NCI-H1105 treated with DMSO at 0.1 percent for 48 hours (cell line): ENCODE measurements at places on chromosomes 6 and 20.

- DNase-seq = no peak
These were observed 5.4 kb upstream of the MICA start for GRCh38 chr6:31397901-31398525.

DNA sequence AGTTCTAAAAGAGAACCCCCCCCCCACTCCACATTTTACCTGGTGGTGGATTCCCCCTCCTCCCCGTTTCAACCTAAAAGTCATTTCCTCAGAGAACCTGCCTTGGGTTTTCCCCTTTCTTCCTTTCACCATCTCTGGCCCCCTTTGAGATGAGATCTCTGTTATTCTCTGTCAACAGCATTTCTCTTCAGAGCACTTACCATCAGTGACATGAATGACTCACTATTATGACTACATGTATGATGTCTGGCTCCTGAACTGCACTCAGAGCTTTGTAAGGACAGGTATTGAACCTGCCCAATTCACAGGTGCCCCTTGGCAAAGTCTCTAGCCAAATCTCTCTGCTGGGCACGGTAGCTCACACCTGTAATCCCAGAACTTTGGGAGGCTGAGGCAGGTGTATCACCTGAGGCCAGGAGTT, 61.4 kb upstream of the JARID2 start:
- DNase-seq = no peak

- no peak for DNase-seq
These were observed 318.7 kb downstream of the DOK5 start for GRCh38 chr20:54794110-54794509.

GRCh38 chr6:150967381-150967780, 101.9 kb downstream of the MTHFD1L start:
- no peak for DNase-seq

GRCh38 chr6:156269751-156270369, 507.3 kb upstream of the ARID1B start:
- DNase-seq = no peak

DNA sequence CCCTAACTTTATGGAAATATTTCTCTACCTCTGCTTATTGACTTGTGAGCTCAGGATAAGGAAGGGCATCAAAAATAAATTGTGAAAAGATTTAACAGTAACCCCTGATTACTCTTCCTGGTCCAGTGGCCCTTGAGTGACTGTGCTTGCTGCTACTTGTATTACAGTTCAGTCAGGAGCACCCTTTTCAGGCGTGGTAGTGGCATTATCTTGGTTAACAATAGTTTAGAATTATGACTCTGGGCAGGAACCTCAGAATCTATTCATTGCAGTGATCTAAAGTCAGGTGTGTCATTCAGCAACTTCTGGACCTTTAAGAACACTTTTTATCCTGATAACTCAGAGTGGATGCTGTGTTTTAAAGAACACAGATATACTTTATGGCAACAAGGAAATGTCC, 43.4 kb downstream of the FAM135A start:
- no peak for DNase-seq

- DNase-seq = no peak
These were observed at the start of gene ZNF311 for GRCh38 chr6:29005183-29005885. Gene ZNF311 (minus strand): TSS chr6:29005315. CDS start chr6:29003954, 1,361 bp downstream.

- no peak for DNase-seq
These were observed 24.5 kb upstream of the TCFL5 start for GRCh38 chr20:62885896-62886708.

DNA sequence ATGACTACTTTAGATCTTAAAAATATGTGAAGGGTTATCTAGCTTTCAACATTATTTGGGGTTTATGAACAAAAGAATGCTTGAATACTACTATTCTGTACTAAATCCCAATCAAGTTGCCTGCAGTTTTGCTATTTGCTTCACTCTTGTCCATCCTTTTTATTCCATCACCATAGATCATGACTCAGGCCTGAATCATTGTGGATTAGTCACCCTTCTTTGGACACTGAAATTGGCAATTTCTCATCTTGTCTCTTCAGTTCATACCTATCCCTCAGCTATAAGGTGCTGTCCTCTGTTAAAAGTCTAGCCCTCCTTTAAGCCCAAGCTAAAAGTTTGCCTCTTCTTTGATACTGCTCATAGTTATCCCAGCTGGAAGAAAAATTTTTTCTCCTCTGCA, 199.1 kb downstream of the CENPW start:
- DNase-seq = no peak

DNA sequence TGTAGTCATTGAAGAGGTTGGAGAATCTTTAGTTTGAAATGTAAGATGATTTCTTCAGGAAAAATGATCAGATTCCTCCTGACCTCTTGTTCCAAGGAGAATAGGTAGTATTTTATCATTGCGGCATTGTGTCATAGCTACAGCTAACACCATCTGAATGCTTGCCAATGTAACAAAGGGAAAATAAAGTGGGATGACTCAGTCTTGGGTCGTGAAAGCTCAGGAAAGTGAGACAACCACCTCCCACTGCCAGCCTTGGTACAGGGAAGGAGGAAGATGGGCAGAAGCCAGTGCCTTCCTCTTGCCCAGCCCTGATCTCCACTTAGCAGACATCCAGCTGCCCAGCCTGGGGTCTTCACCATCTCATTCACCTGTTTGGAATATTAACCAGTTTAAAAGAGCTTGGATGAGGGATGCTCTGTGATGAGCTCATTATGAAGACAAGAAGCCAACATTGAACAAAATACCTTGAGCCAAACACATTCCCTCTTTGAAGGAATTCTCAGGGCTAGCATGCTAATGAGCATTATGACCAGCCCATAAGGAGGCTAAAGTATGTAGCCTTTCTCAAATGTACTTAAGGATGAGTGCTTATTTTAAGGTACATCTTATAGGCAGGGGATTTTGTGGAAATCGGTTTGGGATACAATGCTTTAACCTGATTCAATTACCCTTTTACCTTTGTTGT, 40.0 kb upstream of the APCDD1L start:
- DNase-seq = no peak

GRCh38 chr6:66189915-66190314, 482.9 kb upstream of the EYS start:
- DNase-seq = no peak

DNA sequence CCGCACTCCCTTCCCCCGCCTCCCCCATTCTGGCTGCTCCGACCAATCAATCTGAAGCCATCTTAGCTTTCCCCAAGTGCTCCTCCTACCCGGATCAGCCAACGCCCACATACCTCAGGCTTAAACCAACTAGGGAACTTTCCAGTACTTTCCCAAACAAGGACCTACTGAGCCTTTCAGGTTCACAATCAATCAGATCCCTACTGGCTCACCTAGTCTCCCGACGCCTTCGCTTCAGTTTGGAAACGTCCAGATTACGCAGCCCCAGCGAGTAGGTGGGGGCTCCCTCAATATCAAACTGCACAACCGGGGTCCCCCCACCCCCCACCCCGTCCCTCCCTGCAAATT, 432 bp downstream of the HSPA1L start:
- peak; percentile 96 for DNase-seq

GRCh38 chr6:70176842-70177550, 125.9 kb downstream of the COL9A1 start:
- DNase-seq = peak; percentile 76

GRCh38 chr20:32999603-33000250, 4.5 kb downstream of the SUN5 start:
- no peak for DNase-seq

- no peak for DNase-seq
These were observed 636.9 kb downstream of the QKI start for GRCh38 chr6:164051427-164051826.

DNA sequence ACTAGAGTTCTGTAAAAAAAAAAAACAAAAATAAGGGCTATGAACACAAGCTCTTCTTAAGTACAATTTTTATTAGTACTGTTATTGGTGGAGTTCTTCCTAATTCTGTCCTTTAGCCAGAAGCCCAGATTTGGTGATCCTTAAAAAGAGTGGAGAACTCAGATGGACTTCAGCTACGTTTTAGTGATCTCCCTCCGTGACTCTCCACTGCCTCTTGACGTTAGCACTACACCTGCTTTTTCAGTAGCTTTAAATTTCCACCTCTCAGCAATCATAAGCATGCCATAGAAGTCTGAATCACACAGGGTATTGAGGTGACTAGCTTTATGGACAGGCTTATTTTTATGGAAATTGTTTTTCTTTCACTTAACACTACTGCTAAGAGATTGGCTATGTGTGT, 17.7 kb downstream of the DHX35 start:
- DNase-seq = no peak

DNA sequence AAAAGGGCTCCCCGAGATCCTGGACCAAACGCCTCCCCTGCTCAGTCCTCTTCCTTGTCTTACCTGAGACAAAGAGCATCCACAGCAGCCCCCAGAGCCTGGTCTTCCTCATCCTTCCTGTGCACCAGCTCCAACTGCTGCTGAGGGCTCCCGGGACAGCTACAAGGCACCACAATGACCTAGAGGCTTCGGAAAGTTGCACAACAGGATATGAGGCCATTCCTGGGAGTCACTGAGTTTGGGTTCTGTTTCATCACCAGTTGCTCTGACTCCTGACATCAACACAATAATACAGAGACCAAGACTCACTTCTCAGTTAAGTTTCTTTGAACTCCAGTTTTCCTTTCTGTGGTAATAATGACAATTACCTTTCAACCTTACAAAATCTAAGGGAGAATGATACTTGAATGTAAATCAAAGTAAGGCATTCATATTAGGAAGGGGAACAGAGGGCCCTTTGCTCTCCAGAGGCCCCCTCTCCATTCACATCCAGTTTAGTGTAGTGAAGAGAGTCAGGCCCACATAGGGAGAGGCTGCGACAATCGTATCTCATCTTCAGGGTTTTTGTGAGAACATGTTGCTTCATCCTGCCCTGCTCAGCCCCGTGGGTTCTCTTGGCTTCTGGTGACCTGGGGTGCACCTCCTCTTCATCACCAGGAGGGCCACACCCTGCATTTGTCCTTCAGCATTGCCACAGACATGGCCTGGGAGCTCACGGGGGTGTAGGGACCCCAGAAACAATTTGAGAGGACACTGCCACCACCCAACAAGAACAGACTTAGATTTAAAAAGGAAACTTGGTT, at the start of gene TREM1:
Gene TREM1, minus strand, starts transcription at position 139 of the 803 bp plus-strand sequence. Its CDS starts 27 bp downstream, at position 112.
- no peak for DNase-seq

- DNase-seq = no peak
These were observed 21.3 kb upstream of the UTRN start for GRCh38 chr6:144263786-144264185.

- no peak for DNase-seq
These were observed 85.6 kb upstream of the KHDRBS2 start for GRCh38 chr6:62371453-62372210.

GRCh38 chr6:4510906-4511640, 265.1 kb upstream of the CDYL start:
- no peak for DNase-seq
